ENCODE measurements at places on chromosomes 7 and 10. TPM values are rescaled to one million over a fixed set of nuclear protein-coding genes. Genes with fewer than 3 reads are reported as not detected.

The DGKB gene
- 0.55 TPM for total RNA-seq

The PSD gene
- total RNA-seq: 0.66 TPM

The AASS gene
- total RNA-seq: 8.0 TPM

The RBP4 gene
- not detected for total RNA-seq

DNA sequence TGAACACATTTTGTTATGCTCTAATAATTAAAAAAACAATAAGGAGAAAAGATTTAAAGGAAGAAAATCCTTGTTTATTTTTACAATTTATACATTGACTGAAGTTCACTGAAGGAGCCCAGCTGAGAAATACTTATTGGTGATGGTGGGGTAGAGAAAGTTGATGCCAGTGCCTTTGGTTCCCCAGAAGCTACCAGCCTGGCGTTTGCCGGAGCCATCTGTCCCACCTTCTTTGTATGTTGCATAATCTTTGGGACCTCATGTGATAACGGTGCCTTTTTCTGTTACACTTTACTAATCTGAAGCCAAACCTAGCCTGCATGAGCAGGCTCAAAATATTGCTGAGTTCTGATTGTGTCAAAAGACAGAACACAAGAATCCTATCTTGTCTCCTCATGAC lies 22.7 kb downstream of the ZNF365 start:
- no peak for DNase-seq
- peaks cover 1% of the 10 kb centered on the region for H3K27me3 ChIP-seq
- H3K36me3 ChIP-seq: peaks cover 31% of the 10 kb centered on the region

- H3K27ac ChIP-seq: no peak overlapping the region
- peaks cover 2% of the 10 kb centered on the region for H3K27me3 ChIP-seq
- no peaks in the 10 kb centered on the region for H3K36me3 ChIP-seq
- H3K4me1 ChIP-seq: peaks cover 5% of the 10 kb centered on the region
- DNase-seq: no peak
These were observed 303.5 kb upstream of the KLF6 start for GRCh38 chr10:4088354-4089066.

DNA sequence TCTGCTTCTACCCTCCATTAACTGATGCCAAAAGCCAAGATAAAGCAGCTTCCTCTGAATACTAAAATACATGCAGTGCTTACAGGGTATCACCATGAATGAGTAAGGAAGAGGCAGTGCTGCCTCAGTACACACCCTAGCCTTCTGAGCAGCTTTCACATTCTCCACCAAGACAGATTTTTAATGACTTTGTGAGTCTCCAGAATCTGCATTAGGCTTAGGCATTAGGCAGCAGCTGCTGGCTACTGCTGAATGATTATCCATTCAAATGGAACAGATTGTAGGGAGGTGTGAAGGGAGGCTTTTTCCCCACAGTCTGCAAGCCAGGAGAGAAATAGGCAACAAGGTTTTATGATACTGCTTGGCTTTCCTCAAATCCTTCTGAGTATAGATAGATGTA lies 1226.7 kb upstream of the LRRN3 start:
- H3K4me1 ChIP-seq: no peaks in the 10 kb centered on the region
- no peaks in the 10 kb centered on the region for H3K27me3 ChIP-seq

GRCh38 chr7:99465421-99465768 lies 572 bp downstream of the ATP5MF start:
- no peak for DNase-seq
- peak overlapping the region; percentile 95 for H3K4me3 ChIP-seq
- peaks cover 11% of the 10 kb centered on the region for H3K27me3 ChIP-seq
- peak overlapping the region; percentile 92 for H3K27ac ChIP-seq
- H3K4me1 ChIP-seq: peaks cover 24% of the 10 kb centered on the region

DNA sequence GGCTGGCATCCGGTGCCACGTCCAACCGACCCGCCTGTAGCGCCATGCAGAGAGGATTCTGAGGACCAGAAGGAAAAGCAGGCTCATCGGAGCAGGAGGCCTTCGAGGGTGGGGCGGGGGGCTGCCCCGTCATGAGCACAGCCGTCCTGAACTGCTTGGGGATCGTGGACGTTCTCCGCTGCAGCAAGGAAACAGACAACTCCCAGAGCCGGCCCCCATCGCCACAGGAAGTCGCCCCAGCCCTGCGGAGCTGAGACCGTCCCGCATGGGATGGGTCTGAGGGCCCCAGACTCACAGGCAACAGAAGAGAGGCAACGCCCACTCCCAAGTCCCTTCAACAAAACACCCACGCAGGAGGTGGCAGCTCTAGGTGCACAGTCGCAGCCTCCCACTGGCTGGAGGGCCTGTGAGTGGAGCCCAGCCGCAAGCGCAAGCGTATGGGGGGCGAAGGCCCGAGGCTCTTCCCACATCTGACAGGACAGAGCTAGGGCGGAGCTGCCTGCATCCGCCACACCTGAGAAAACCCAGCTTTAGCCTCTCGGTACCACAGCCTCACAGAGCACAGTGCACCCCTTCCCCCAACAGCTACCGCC lies 64.7 kb upstream of the TNRC18 start:
- H3K4me3 ChIP-seq: no peak overlapping the region
- H3K4me1 ChIP-seq: peaks cover 7% of the 10 kb centered on the region
- DNase-seq: no peak

DNA sequence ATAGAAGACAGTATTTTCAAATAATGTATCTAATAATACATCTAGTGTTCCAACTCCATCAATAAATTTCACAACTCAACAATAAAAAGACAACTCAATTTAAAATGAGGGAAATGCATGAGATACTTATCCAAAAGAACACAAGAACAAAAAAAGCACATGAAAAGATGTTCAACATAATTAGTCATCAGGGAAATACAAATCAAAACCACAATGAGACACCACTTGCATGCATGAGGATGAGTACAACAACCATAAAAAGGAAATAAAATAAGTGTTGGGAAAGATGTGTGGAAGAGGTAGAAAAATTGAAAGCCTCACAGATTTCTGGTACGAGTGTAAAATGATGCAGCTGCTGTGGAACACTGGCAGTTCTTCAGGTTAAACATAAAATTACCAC lies 111.6 kb upstream of the PTPRZ1 start:
- DNase-seq: no peak
- no peak overlapping the region for H3K27ac ChIP-seq
- no peaks in the 10 kb centered on the region for H3K27me3 ChIP-seq

GRCh38 chr7:6128205-6128604 lies 97.0 kb downstream of the ANKRD61 start:
- peaks cover 45% of the 10 kb centered on the region for H3K36me3 ChIP-seq
- peaks cover 16% of the 10 kb centered on the region for H3K4me1 ChIP-seq
- H3K27me3 ChIP-seq: no peaks in the 10 kb centered on the region
- peak overlapping the region; percentile 42 for H3K27ac ChIP-seq

DNA sequence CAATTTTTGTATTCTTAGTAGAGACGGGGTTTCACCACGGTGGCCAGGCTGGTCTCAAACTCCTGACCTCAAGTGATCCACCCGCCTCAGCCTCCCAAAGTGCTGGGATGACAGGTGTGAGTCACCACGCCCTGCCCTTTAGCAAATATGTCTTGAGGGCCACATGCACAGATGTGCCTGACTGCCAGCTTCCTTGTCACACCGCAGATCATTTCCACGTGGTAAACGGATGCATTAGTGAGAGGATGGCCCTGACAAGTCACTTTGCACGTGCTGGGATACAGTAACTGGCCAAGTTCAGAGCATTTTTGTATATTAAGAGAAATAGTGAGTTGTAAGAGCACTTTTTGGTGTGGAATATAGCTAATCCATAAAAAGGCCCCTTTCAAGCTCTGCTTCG lies 44.3 kb upstream of the FAM180A start:
- DNase-seq: no peak
- H3K27ac ChIP-seq: no peak overlapping the region
- no peak overlapping the region for H3K4me3 ChIP-seq
- peaks cover 3% of the 10 kb centered on the region for H3K27me3 ChIP-seq

GRCh38 chr7:25597946-25598345 lies 369.7 kb upstream of the NPVF start:
- H3K4me1 ChIP-seq: no peaks in the 10 kb centered on the region
- DNase-seq: no peak

DNA sequence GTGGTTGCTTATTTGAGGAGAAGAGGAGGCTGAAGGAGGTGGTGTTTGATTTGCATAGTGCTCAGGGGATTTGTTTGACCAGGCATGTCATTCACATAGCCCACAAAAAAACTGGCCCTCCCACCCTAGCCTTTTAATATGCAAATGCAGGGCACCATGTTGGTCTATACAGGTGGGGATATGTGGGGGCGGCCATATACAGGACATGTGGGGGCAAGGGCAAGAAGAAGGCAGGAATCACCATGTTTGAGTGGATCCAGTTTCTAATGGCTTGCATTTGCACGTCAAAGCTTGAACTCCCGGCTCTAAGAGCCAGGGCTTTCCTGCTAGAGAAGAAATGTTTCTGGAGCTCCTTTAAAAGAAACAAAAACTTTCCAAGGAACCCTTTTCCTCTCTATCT lies 541.0 kb downstream of the ZWINT start:
- no peaks in the 10 kb centered on the region for H3K27me3 ChIP-seq
- no peaks in the 10 kb centered on the region for H3K4me1 ChIP-seq
- no peaks in the 10 kb centered on the region for H3K36me3 ChIP-seq
